ENCODE measurements at places on chromosomes 1 and 21. TPM values are rescaled to one million over a fixed set of nuclear protein-coding genes. Genes with fewer than 3 reads are reported as not detected.

- H3K27ac ChIP-seq: no peak overlapping the region
- peaks cover 13% of the 10 kb centered on the region for H3K27me3 ChIP-seq
- H3K4me3 ChIP-seq: no peak overlapping the region
Observed at GRCh38 chr1:227994632-227995300, 12.0 kb upstream of the WNT3A start.

TSTD1 gene
- 70.2 TPM for total RNA-seq

TIE1 gene
- total RNA-seq: not detected

- H3K27ac ChIP-seq: no peak overlapping the region
- H3K36me3 ChIP-seq: peaks cover 9% of the 10 kb centered on the region
- H3K27me3 ChIP-seq: no peaks in the 10 kb centered on the region
- no peak for DNase-seq
- peaks cover 18% of the 10 kb centered on the region for H3K4me1 ChIP-seq
Observed at GRCh38 chr1:192978195-192978710, 80.9 kb downstream of the UCHL5 start.

DNA sequence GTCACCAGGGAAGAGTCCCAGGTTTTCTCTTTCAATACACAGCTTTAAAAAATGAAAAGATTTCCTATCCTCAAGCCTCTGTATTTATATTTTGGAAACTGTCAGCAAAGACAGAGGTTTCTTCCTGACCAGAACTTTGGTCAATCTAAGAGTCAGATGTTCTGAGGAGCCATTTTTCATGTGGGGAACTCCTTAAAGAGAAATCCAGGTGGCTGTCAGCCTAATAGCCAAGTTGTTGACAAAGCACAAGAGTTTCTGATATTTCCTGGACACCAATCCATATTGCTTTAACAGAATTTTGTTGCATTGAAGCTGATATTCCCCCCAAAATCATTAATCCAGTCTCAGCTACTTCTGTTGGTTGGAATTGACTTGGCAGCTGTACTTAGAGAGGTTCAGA lies 318.6 kb upstream of the NFIA start:
- no peaks in the 10 kb centered on the region for H3K36me3 ChIP-seq
- H3K4me3 ChIP-seq: no peak overlapping the region
- no peaks in the 10 kb centered on the region for H3K27me3 ChIP-seq
- H3K4me1 ChIP-seq: no peaks in the 10 kb centered on the region
- DNase-seq: no peak

SLC6A17 gene
- 0.07 TPM for total RNA-seq

DNA sequence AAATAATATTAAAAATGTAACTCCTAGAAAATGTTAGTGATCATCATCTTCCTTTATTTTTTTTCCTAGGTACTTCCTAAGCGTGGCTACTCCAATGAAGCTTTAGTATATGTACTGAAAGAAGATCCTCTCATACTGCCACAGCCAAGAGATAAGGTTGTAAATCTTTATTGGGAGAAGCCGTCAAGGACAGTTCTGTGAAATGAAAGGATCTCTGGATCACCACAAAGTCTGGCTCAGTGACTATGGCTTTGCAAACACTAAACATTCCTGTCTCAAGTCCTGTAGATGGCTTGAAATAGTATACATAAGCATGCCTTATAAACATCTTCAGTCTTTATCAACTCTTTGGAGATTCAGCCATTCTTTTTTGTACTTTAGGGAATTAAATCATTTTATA lies 61.2 kb upstream of the DPH5 start:
- no peak overlapping the region for H3K4me3 ChIP-seq
- H3K4me1 ChIP-seq: peaks cover 34% of the 10 kb centered on the region
- no peak overlapping the region for H3K27ac ChIP-seq
- DNase-seq: no peak

CFAP141 gene
- total RNA-seq: not detected

SLAMF1 gene
- total RNA-seq: 166 TPM

DDR2 gene
- total RNA-seq: 0.19 TPM

DNA sequence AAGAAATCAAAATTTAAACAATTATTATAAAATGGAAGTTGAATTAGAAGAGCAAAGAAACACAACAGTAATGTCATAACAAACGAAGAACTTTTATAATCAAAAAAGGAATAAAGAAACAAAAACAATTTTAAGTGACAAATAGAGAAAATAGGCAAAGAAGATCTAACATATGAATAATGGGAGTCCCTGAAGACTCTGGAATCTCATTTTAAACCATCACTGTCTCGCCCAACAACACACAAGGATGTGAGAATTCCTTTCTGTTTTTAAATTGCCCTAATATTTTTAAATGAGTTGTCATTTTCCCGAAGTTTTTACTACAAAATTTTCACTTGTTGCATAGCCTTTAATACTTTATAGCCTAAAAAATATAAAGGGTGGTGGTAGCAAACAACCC lies 4.3 kb upstream of the NDC1 start:
- H3K36me3 ChIP-seq: peaks cover 2% of the 10 kb centered on the region
- no peak for DNase-seq
- H3K4me1 ChIP-seq: peaks cover 5% of the 10 kb centered on the region
- H3K4me3 ChIP-seq: no peak overlapping the region
- no peak overlapping the region for H3K27ac ChIP-seq

GRCh38 chr1:224264321-224264720 lies 65.7 kb downstream of the NVL start:
- DNase-seq: no peak
- no peak overlapping the region for H3K4me3 ChIP-seq
- H3K27ac ChIP-seq: no peak overlapping the region
- H3K36me3 ChIP-seq: peaks cover 13% of the 10 kb centered on the region
- H3K4me1 ChIP-seq: peaks cover 19% of the 10 kb centered on the region

RGS13 gene
- total RNA-seq: not detected

- no peak overlapping the region for H3K27ac ChIP-seq
- H3K4me1 ChIP-seq: peaks cover 5% of the 10 kb centered on the region
- no peaks in the 10 kb centered on the region for H3K36me3 ChIP-seq
- no peak overlapping the region for H3K4me3 ChIP-seq
Observed at GRCh38 chr1:78676993-78677392, 27.4 kb downstream of the IFI44 start.

C1orf185 gene
- not detected for total RNA-seq

DNA sequence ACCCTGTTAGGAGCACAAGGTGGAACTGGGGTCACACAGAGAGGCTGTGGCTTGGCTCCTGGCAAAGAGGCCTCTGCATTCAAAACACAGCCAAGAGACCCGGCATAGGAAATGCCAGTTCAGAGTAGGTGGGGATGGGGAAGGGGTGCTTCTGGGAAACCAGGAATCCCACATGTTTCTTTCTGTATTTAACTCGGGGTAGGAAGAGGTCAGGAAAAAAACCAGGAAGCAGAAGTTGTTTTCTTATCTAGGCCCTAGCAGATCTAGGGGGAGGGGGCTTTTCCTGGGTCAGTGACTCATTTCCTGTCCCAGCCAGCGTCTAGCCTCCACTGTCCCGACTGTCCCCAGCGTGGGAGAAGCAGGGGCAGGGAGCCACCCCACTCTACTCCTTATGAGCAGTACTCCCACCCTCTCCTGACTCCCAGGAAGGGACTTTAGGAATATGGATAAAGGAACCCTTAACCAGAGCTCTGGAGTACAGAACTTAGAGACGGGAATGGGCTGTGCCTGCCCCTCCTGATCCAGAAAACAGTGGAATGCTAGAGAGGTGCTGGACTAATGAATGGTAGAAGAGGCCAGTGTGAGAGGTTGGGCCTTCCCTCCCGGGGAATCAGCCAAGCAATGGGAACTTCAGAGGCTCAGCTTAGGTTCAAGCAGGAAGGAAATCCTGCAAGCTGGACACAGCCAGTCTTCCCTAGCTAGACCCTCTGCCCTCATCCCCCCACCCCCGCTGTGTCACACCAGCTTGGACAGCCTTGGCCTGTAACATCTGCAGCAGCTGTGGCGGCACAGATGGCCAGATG lies 5.7 kb downstream of the FHL3 start:
- no peak overlapping the region for H3K4me3 ChIP-seq
- H3K27ac ChIP-seq: peak overlapping the region; percentile 82
- H3K36me3 ChIP-seq: peaks cover 10% of the 10 kb centered on the region
- H3K4me1 ChIP-seq: peaks cover 47% of the 10 kb centered on the region
- H3K27me3 ChIP-seq: peaks cover 1% of the 10 kb centered on the region

DNA sequence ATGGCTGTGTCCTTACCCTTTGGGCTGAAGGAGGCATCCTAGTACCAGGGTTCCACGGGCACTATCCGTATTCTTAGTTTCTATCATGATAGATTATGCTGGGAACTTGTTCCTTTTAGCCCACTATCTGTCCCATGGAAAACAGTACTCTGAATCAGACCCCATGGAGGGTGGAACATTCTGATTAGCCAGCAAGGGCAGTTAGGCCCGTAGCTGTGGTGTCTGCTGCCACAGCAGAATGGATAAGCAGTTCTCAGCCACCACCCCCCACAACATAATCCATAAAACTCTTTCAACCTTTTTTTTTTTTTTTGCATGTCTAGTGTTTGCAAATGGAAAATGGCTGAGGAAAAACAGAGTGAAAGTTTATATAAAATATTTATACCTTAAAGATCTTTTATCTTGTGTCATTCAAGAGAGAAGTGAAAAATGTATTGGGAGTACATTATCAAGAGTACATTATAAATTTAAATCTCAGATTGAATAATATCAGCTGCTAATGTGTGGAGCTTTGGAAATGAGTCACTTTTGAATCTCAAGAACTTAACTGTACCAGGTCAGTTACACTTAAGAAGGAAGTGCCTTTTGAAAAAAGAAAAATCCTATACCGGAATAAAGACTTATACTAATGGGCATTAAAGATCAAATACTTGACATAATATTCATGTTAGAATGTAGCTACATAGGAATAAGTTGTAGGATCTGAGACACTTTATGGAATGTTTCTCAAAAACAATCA lies 80.3 kb downstream of the NFIA start:
- H3K27ac ChIP-seq: no peak overlapping the region
- H3K4me3 ChIP-seq: no peak overlapping the region
- H3K4me1 ChIP-seq: peaks cover 15% of the 10 kb centered on the region
- no peak for DNase-seq
- H3K27me3 ChIP-seq: peaks cover 1% of the 10 kb centered on the region
- H3K36me3 ChIP-seq: peaks cover 5% of the 10 kb centered on the region

- no peak overlapping the region for H3K4me3 ChIP-seq
- no peaks in the 10 kb centered on the region for H3K4me1 ChIP-seq
- H3K27ac ChIP-seq: no peak overlapping the region
- H3K36me3 ChIP-seq: no peaks in the 10 kb centered on the region
- no peaks in the 10 kb centered on the region for H3K27me3 ChIP-seq
Observed at GRCh38 chr1:190904091-190904695, 426.5 kb upstream of the BRINP3 start.

GRCh38 chr1:206556047-206556749 lies 48.9 kb downstream of the RASSF5 start:
- peaks cover 39% of the 10 kb centered on the region for H3K36me3 ChIP-seq
- H3K27ac ChIP-seq: peak overlapping the region; percentile 99
- DNase-seq: peak; percentile 73
- H3K27me3 ChIP-seq: no peaks in the 10 kb centered on the region
- peak overlapping the region; percentile 97 for H3K4me3 ChIP-seq

LMX1A gene
- not detected for total RNA-seq

GRCh38 chr1:8061210-8061609 lies 35.1 kb upstream of the ERRFI1 start:
- no peak overlapping the region for H3K27ac ChIP-seq
- no peak for DNase-seq
- H3K27me3 ChIP-seq: no peaks in the 10 kb centered on the region
- no peaks in the 10 kb centered on the region for H3K36me3 ChIP-seq

SMG7 gene
- total RNA-seq: 46.2 TPM

LRP8 gene
- total RNA-seq: 38.8 TPM

DNA sequence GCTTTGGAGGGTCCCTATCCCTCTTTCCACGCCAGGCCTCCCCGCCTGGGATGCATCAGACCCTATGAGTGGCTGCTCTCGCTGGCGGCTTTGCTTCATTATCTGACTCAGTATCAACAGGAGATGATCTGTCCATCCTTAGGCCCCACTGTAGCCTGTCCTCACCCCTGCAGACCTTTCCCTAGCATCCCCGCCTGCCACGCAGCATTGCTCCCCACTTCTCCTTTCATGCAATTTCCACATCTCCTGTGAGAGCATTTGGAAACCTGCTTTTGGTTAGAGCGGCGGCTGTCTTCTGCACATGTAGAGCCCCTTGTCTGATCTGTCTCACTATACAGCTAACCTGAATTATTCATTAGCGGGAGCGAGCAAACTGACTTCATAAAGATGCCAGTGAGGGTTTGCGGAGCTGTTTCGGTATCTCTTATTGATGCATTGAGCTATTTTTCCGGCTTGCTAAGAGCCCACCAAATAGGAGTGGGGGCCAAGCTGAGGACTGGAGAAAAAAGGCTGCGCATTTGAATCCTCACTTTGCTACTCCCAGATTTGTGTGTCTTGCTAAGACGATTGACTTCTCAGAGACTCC lies 40.0 kb upstream of the ATP2B4 start:
- no peak overlapping the region for H3K4me3 ChIP-seq
- H3K36me3 ChIP-seq: no peaks in the 10 kb centered on the region
- no peaks in the 10 kb centered on the region for H3K27me3 ChIP-seq
- DNase-seq: no peak
- H3K27ac ChIP-seq: no peak overlapping the region
- no peaks in the 10 kb centered on the region for H3K4me1 ChIP-seq

- H3K4me3 ChIP-seq: no peak overlapping the region
- H3K27me3 ChIP-seq: no peaks in the 10 kb centered on the region
- no peak overlapping the region for H3K27ac ChIP-seq
- DNase-seq: no peak
Observed at GRCh38 chr1:83818916-83819315, 180.0 kb downstream of the TTLL7 start.

DNA sequence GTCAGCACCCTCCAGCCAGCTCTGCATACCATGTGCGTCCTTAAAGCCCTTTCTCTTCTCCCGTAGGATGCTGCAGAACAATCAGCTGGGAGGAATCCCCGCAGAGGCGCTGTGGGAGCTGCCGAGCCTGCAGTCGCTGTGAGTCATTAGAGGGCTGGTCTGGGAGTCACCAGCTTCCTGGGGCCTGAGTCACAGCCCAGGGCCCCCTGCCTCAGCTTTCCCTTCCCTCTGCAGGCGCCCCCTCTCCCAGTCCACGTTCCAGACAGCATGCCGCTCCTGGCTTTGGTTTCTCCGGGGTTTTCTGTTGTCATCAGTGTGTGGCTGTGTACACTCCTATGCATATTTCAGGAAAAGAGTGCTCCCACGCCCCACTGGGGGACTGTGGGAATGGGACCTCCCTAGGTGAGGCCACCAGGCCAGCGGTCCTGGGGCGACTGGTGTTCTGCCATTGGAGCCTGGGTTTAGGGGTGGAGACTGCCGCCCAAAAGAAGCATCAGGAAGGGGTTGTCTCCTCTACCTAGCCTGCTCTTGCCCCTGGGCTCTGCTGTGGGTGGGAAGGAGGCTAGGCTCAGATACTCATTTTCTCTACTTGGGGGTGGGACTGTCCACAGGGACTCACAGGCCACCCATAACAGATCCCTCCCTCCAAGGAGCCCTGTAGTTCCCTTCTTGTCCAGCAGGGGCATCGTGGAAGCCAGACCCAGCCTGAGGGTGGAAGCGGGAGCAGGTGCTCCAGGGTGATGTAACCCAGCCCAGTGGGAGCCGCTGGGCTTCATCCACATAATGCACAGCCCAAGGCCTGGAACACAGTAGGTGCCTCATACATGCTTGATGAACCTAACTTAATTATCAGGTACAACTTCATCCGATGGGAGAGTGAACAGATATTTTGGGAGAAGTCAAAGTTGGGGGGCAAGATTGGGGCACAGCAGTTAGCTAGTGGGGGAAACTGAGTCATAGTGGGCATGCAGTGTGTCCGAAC lies 42.5 kb downstream of the LGR6 start:
- H3K4me3 ChIP-seq: no peak overlapping the region
- peaks cover 15% of the 10 kb centered on the region for H3K27me3 ChIP-seq
- no peaks in the 10 kb centered on the region for H3K36me3 ChIP-seq

S100A2 gene
- 5.3 TPM for total RNA-seq

- H3K36me3 ChIP-seq: peaks cover 60% of the 10 kb centered on the region
- H3K4me3 ChIP-seq: peak overlapping the region; percentile 72
- DNase-seq: no peak
Observed at GRCh38 chr1:26832249-26832960, 5.9 kb downstream of the ZDHHC18 start.

GPR3 gene
- total RNA-seq: 1.3 TPM

CLCA2 gene
- total RNA-seq: not detected

Data from activated CD4-positive, alpha-beta memory T cell treated with anti-CD3 and anti-CD28 coated beads for 36 hours (primary cell).